ENCODE measurements at places on chromosomes 11 and 22.

GRCh38 chr11:76629853-76630599, 40.5 kb downstream of the LRRC32 start:
- no peak for DNase-seq

DNA sequence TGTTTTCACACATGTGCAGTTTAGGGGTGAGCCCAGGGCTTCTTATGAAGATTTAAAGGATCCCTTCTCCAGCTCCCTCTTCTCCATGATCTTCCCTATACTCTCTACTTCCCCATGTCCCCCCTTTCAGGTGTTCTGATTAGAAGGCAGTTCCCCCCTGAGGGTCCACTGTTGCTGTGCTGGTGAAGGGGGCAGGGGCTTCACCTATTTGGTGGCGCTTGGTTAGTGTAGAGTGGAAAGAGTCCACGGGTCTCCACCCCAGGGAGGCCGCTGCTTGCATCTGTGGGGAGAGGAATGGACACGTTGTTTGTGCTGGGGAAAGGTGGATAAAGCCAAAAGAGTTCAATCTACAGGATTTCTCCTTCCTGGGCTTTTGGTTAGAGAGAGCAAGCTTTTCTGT, 49.3 kb downstream of the BCR start:
- DNase-seq: no peak

- no peak for DNase-seq
Measured at GRCh38 chr11:130037881-130038585, 31.7 kb upstream of the APLP2 start.

GRCh38 chr11:111635706-111636045, 33.4 kb downstream of the SIK2 start:
- DNase-seq: peak; percentile 54

DNA sequence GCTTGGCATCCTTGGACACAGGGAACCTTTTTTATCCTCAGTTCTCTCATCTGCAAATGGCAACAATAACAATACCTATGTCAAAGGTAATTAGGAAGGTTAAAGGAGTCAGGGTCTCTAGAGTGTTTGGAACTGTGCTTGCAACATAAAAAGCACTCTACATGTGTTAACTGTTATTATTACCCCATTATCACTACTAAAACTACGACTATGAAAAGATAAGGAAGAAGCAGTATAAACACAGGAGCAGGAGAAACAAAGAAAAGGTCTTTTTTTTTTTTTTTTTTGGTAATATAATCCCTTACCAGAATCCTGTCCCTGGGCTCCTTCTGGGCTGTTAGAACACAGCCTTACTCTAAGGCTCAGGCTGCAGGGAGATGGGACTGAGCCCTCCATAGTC, 348.2 kb downstream of the CADM1 start:
- no peak for DNase-seq

DNA sequence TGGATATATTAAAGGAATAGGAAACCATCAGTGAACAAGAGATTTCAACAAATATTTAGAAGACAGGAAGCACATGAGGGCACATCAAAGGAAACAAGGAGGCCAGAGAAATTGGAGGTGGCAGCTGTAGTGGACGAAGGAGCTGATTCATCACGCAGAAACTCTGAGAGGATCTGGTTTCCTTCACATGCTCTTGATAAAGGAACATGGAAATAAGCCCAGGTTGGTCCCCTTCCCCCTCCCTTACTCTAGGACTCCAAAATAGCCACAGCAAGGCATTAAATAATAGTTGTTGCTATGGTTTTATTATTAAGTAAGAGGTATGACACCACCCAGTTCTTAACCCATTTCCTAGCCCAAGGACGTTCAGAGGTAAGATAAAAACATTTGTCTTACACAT, 11.3 kb downstream of the IZUMO1R start:
- DNase-seq: no peak

- no peak for DNase-seq
Measured at GRCh38 chr11:119365071-119365591, 16.4 kb downstream of the USP2 start.

DNA sequence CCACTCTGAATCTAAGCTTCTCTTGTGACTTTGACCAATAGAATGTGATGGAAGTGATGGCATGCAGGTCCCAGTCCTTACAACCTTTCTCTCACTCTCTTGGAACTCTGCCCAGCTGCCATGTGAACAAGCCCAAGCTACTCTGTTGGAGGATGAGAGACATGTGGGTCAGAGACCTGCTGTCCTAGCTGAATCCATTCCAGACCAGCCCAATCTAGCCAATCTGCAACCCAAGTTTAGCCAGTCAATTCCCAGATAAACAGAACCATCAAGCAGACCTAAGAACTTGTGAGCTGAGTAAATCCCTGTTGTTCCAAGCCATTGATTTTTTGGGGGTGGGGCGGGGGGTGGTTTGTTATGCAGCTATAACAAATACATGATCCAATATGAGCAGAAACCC, 69.2 kb upstream of the GRK3 start:
- no peak for DNase-seq

All from smooth muscle cell of the brain vasculature (primary cell).